ENCODE measurements at places on chromosomes 6 and 20. TPM values are rescaled to one million over a fixed set of nuclear protein-coding genes. Genes with fewer than 3 reads are reported as not detected.
A peak's percentile ranks its signal among the peaks of the same experiment; 100 is the strongest.

Gene PAX1
- 0.12 TPM for total RNA-seq

- peak; percentile 15 for DNase-seq
These were observed 45.0 kb upstream of the ZBTB24 start for GRCh38 chr6:109527989-109528388.

Gene POM121L2
- total RNA-seq, result not detected

DNA sequence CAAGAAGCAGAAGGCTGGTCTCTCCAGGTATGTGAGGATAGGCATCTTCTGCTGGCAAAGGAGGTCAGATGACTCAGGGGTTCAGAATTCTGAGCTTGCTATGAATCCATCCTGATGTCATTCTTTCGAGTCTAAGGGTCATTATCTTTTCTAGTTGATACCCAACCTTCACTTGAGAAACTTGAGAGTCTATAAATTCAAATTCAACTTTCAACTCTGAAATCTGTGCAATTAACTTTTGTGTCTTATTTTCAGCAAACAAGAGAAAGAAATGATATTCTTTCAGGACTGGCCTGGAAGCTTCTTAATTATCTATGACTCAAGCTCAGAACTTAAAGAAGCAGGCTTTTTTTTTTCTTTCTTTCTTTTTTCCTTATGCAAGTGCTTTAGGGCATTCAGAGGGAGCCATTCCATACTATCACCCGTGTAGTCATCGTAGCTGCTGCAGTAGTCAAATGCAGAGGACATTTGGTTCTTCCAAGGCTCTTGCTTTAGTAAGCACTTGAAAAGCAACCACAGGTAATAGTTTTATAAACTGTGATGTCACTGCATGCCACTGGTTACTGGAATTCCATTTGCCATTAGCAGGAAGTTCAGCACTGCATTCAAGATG lies 93.0 kb downstream of the ADTRP start:
- DNase-seq, result peak; percentile 89

- DNase-seq, result peak; percentile 37
These were observed 13.6 kb downstream of the ITPA start for GRCh38 chr20:3222635-3223600.

GRCh38 chr6:53532061-53532797 lies 12.7 kb downstream of the GCLC start:
- DNase-seq, result no peak

DNA sequence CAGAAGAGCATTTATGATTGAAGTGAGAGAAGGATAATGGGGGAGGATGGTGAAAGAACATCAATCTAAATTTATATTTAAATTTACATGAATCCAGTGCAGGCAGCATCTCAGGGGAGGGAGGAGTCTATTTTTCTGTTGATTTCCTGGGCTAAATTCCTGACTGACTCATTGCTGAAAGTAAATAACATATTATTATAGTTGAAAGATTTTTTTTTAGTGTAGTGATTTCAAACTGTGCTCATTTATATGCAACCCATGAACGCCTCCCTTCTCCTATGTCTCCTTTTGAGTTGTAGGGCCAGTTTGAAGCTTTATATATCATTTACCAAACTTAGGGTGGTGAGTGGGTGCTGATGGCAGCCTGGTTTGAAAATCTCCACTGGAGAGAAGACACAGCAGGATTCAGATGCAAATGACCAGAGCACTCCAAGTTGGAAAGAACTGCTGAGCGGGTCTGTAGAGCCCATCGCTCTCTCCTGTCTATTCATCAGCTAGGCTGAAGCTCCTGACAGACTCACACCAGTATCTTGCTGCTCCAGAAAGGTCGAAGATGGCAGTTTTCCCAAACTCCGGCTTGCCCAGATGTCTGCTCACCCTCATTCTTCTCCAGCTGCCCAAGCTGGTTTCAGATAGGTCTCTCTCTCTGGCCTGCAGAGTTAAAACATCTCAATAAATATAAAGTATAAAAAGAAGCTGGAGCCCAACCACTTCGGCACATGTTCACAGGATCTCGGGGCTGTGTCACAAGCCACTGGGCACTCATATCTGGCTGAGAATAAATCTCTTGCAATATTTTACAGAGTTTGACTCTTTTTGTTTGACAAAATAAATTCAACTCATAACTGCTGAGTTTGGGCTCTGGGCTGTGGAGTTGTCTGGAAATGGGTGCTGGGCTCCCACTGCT lies 18.3 kb downstream of the BTN2A1 start:
- DNase-seq, result peak; percentile 17

- DNase-seq, result no peak
These were observed 120.8 kb upstream of the PTPN1 start for GRCh38 chr20:50389438-50389807.

Gene TNF
- total RNA-seq, result 4.0 TPM

Gene KCNB1
- total RNA-seq, result not detected

DNA sequence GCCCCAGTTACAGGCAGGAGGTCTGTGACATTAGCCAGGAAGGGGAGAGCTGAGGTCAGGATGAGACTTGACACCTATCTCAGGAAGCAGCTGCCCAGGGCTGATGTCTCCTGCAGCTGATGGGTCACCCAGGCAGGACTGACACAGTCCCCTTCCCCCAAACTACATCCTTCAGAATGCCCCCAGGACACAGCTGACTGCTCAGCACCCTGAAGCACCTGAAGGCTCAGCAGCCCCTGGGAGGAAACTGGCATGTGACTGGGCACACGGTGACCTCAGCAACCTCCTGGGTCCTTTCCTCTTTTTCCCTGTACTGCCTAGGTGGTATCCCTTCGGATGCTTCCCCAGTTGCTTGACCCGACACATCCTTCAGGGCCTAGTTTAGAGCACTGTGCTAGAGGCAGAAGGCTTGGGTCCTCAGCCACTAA lies 1.9 kb downstream of the SDC4 start:
- DNase-seq, result no peak

DNA sequence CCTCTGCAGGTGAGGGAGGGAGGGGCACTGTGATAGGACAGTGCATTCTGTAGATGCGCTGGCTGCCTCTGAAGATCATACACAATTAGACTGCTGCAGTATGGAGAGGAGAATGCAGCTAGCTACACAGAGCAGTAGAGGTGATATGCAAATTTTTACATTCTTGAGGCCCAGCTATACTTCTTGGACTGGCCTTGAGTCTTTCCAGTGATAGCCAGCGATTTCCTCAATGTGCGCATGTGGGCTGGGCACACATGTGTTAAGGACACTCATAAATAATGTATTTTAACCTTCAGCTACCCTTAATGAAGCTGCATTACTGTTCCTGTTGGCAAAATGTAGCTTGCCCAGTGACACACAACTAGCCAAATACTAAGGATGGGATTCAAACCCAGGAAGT lies 19.0 kb downstream of the TTPAL start:
- DNase-seq, result no peak

DNA sequence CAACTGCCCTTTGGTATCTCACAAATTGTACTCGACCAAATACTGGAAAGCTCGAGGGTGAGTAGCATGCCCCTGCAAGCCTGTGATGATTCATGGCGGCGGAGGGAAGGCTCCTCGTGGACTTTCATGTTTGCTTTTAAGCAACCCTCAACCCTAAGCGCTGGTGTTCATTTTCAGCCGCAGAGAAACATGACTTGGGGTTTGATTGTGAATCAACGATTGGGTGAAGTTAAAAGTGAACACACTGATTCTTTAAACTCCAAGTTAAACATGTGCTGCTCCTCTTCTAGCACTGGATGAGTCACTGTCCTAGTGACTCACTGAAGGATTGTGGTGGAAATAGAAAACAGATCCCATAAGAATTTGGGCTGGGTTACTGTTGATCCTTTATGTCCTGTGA lies 8.3 kb downstream of the CD109 start:
- DNase-seq, result peak; percentile 96

- peak; percentile 61 for DNase-seq
These were observed 12.2 kb downstream of the MYLK4 start for GRCh38 chr6:2738373-2738979.

GRCh38 chr6:118705544-118706491 lies 54.4 kb upstream of the CEP85L start:
- DNase-seq, result peak; percentile 59

DNA sequence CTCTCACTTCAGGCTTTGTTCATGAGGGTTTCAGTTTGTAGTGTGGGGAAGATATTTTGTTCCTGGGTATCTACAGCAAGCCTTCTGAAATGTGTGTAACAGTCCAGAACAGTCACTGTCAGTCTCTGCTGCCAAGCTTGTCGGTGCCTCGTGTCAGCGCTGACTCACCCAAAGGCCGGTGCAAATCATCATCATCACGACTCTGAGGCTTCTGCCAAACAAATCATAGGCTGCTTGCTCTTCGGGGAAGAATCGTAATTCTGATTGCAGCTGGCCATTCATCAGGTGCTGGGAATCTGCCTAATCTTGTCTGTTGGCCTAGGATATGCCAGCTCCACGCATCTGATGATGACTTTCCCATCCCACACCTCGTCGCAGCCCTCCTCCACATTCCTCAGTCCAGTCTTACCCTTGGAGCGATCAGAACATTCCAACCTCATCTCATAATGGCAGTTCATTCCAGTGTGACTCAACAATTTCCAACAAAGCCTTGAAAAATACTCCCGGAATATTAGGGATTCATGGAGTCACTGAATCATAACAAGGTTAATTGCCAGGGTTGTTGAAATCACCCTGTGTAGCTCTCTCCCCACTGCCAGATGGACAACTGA lies 40.9 kb downstream of the ALDH8A1 start:
- DNase-seq, result peak; percentile 95

DNA sequence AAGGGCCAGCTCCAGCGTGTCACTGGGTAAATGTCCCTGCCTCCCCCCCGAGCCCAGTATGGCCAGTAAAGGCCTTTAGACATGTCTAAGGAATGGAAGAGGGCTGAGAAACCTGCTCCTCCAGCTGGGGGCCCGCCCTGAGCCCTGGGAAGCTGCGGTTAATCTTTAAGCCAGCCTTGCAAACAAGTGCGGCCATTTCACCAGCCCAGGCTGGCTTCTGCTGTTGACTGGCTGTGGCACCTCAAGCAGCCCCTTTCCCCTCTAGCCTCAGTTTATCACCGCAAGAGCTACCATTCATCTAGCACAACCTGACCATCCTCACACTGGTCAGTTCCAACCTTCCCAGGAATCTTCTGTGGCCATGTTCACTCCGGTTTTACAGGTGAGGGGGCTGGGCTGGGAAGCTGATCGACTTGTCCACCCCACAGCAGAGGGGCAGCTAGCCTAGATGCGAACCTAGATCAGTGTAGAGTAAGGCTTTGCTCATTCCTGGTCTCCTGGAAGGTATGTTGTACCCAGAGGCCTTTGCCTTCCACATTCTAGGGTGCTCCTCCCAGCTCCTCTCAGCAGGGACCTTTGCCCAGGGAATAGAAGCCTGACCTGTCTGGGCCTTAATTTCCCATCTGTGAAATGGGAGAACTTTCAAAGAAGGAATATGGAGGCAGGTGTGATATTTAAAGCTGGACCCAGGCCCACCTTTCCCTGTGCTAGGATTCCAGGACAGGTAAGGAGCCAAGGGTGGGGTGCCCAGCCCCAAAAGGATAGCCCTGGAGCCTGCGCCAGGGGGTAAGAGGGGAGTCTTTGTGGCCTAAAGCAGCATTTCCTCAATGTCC lies 1.2 kb upstream of the SRC start:
- no peak for DNase-seq

Gene NRN1
- total RNA-seq, result 38.3 TPM

GRCh38 chr6:4635666-4636065 lies 140.5 kb upstream of the CDYL start:
- no peak for DNase-seq

Gene C20orf141
- not detected for total RNA-seq

- no peak for DNase-seq
These were observed 819.0 kb upstream of the EYS start for GRCh38 chr6:66526061-66526460.

DNA sequence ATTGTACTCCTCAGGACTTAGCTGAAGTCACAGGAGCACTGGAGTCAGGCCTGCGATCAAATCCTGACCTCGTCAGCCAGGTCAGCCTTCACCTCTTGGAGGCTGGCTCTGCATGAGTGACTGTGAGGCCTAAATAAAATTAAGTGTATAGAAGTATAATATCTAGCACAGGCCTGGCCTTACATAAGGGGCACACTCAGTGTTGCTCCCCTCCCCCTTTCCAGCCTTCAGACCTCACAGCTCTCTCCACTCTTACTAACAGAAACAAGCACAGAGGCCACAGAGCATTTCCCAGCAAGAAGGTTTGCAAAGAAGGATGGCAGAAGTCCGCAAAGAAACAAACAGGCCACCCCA lies 84.8 kb downstream of the TRERF1 start:
- DNase-seq, result no peak

Gene METTL24
- not detected for total RNA-seq

DNA sequence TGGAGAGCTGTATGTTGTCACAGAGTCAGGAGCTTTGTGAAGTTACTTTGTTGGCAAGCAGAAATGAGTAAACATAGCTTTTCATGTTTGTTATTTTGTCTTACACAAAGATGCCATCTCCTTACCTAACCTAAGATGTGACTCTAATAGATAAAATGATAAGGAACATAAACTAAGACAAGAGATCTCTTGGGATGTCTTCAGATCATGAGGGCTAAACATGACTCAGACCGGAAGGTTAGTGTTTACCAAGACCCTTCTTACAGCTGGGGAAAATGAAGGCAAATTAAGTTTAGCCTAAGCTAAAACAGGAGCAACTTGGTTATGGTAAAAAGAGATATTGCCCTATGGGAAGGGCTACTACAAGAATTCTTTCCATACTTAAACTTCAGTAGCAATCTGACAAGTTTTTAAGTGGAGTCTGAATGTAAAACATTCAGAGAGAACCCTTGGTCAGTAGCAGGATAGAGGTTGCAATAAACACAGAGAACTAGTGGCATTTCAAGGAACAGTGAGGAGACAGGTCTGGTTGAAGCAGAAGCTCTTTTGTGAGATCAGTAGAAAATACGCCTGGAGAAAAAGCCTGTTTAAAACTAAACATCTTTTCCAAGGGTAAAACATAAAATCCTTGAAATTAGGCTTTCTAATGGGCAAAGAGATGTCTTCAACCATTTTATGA lies 29.9 kb downstream of the SGK1 start:
- DNase-seq, result peak; percentile 19

GRCh38 chr20:49661560-49662329 lies 51.9 kb downstream of the B4GALT5 start:
- DNase-seq, result no peak

GRCh38 chr20:43068482-43068881 lies 121.2 kb downstream of the PTPRT start:
- no peak for DNase-seq

DNA sequence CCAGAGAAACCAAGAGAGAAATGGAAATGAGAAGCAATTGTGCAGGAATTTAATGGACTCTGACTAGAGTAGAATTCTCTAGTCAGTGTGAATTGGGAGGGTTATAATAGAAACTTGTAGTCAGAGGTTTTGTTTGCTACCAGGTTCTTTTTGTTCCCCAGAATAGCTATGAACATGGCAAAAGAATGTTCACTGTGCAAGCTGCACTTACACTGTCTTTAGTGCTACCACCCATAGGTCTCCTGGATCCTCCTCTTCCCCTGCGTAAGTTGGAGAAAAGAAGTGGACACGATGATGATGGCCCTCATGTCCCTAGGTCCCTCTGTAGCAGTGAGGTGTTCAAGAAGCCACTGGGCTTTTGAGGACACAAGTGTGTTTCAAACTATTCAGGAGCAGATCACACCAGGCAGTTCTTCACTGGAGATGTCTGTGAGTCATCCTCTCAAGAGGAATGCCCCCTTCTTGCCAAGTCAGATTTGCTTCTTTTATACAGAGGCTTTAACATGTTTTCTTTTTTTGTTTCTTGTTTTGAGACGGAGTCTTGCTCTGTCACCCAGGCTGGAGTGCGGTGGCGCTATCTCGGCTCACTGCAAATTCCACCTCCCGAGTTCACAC lies 47.6 kb upstream of the SMIM8 start:
- peak; percentile 3 for DNase-seq

- DNase-seq, result no peak
These were observed 587.2 kb downstream of the PRKN start for GRCh38 chr6:162140251-162140852.

GRCh38 chr20:44433751-44434538 lies 41.7 kb upstream of the TTPAL start:
- no peak for DNase-seq

Measured in Daoy (cell line).